NCI-H524 (cell line): ENCODE measurements at places on chromosomes 12 and 14.

DNA sequence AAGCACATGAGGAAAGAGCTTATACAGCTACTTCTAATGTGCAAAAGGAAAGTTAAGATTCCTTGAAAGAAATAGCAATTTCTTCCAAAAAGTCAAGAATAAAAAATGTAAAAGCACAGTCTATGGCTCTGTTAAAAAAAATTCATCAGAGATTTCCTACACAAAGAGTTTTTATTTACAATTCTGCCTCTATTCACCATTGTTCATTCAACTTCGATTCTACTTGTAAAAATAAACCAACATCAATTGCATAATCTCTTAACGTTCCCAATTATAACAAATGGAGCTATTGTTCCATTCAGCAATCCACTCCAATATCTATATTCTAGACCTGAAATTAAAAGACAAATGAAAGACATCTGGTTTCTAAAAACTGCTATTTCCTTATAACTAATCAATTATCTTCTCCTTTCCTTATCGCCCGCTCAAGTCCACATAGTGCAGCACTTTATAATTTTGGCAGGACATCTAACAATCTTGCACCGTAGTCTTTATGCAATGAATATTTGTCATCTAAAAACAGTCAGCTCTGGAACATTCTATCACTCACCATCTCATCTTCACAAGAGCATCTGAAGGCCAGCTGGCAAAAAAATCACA, 6.2 kb downstream of the EIF2S3B start:
- no peak for DNase-seq

DNA sequence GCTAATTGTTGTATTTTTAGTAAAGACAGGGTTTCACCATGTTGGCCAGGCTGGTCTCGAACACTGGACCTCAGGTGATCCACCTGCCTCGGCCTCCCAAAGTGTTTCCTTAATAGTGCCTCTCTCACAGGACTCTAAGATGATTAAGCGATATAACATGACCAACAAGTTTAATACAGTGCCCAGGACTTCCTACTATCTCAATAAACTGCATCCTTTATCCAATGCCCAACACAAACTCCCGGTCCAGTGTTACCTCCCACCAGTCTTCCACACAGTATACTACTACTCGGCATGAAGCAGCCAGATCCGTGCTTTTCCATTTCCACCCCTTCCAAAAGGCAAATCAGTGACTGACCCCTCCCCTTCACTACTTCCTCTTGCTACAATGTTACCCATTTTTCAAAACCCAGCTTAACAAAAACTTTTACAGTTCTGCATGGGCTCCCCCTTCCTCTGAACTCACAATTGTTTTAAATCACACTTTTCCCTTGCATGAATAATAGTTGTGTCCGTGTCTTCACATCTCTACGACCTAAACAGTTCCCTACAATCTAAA, 900 bp downstream of the NOP2 start:
- no peak for DNase-seq

DNA sequence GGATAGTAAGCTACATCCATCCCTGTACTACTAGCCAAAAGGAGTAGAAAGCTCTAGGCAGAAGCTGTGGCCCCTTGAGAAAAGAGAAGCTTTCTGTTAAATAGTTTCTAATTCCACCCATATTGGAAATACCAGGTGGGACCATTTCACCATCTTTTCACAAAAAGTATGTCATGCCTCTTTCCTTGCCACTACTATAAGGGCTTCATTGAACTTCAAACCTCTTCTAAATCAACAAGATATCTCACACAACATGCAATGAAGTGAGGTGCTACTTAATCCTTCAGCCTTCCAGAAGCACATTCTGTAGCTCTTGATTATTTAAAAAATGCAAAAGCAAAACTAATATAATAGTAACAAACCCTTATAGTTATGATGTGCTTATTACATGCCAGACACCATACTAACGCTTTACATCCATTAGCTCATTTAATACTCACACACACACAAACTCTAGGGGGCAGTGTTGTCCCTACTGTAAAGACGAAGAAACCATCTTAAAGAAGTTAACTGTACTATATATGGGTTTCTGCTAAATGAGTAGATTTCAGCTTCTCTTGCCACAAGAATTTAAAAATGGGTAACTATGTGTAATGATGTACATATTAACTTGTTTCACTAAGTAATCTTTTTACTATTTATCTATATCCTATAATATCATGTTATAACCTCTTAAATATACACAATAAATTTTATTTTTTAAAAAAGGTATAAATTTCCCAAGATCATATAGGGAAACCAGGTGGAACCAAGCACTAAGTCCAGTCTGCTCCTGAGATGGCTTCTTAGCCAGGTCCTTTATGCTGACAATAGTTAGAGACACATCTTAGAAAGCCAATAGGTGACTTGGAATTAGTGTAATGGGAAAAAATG, 124.4 kb downstream of the RPS29 start:
- DNase-seq: peak; percentile 86

DNA sequence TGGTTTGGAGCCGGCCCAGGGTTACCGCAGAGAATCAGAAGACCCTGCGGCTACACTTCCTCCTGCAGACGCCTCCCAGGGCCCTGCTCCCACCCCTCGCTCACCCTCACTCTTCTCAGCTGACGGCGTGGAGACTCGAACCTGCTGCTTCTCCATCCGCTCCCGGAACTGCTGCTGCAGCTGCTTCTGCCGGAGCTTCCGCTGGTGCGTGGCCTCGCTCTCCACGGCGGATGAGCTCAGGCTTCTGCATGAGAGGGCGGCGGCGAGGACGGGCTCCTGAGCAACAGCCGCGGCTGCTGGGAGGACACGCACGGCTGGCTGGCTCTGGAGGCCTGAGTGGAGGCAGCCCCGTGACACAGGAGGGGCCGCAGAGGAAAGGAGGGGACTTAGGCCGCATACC, 33.3 kb downstream of the RAD52 start:
- DNase-seq: no peak

DNA sequence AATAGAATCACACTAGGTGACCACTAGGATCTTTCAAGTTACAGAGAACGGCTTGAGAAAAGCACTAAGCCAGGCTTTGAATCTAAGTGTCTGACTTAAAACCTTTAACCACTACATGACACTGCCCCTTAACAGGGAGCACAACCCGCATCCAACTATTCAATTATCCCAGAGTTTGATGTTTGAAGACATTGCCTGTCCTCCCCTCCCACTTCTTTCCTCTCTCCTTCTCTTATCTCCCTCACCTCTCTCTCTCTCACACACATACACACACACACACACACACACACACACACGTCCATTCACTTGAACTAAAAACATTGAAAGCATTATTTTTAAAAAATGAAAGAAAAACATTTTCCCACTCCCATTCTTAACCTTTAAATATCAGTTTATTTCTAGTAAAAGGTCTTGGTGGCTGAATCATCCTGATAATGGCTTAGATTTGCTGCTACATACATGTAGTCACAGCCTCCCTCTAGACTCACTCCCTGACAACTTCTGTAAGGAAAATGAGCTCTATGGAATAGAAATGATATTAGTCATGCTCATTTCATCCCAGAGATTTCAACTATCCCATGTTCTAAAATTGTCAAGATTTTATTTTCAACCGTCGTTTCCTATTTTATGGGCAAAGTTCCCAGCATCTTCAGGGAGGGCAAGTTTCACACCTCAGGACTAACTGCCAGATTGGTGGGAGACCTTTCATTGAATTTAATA, 53.5 kb upstream of the RAP1B start:
- DNase-seq: no peak

DNA sequence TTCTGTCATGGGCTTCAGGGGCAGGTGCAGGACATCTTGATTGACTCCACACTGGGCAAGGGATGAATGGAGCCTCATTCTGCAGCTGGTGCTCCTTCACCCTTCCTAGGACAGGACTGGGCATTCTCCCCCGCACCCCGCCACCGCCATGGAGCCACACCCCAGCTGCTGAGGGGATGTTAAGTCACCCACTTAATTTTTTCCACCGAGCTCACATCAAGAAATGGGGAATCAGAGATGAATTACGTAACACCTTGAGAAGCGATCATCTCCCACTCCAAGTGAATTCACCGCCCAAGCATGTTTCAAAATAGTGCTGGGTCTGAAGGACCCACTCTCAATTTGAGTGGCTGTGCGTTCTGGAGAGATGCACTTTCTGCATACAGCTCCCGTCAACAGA, 94.2 kb downstream of the EML1 start:
- DNase-seq: no peak

DNA sequence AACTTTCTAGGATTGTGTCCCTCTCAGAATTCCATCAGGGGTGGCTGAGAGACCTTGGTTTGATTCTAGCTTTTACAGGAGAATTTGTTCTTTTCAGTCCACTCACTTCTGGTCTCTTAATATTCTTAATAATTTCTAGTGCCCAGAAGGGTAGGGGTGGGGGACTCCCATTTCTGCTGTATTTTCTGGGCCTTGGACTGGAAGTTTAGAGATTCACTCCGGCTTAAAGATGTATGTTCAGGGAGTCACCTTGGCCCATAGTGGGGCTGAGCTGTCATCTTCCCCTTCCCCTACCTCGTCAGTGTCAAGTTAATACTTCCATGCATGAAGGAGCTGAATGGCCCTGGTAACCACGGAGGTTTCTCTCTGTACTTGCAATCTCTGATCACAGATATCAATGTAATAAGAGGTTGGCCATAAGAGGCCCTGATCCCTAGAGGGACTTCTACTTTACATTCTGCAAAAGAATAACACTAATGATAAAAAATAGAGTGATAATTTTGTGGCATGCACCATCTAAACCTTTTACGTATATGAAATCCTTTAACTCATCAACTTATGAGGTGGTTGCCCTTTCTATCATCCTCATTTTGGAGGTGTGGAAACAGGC, 6.7 kb downstream of the KRT81 start:
- no peak for DNase-seq

DNA sequence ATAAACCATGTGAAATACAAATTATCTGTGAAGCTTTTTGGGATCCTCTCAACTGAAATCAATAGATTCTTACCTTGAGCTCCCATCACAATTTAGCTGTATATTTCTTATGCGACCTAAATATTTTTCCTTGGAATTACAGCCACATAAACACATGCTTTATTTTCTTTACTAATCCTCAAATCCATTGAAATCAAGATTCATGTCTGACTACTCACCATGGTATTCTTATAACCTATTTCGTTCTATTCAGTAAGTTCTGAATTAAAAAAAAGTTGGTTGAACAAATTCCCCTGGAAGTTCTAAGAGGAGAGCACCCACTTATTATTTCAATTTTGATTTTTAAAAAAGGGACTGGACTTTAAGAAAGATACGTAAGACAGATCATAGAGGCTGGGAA, 292.1 kb upstream of the ATP2B1 start:
- DNase-seq: no peak

- DNase-seq: no peak
Observed at GRCh38 chr12:66978802-66979201, 290.4 kb upstream of the CAND1 start.

GRCh38 chr12:22527999-22528398, 16.3 kb downstream of the C2CD5 start:
- no peak for DNase-seq

DNA sequence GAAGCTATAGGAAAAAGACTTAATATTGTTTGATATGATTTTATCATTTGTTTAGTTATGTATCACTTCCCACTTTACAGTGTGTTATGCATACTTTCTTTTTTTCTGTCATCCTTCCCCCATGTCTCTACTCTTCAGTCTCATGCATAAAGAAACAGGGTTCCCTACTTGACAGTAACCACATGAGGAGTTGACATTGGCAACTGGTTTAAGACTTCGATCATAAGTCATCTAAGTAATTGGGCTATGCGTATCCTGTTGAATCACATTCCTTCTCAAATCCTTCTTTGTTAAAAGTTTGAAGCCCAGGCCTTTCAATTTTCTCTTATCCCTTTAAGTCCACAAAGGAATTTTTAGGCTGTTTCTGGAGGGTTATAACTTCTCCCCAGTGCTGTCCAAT, 358.7 kb downstream of the RAD51B start:
- DNase-seq: no peak

- peak; percentile 80 for DNase-seq
Observed at GRCh38 chr14:52951681-52952554, 1.1 kb upstream of the FERMT2 start.

DNA sequence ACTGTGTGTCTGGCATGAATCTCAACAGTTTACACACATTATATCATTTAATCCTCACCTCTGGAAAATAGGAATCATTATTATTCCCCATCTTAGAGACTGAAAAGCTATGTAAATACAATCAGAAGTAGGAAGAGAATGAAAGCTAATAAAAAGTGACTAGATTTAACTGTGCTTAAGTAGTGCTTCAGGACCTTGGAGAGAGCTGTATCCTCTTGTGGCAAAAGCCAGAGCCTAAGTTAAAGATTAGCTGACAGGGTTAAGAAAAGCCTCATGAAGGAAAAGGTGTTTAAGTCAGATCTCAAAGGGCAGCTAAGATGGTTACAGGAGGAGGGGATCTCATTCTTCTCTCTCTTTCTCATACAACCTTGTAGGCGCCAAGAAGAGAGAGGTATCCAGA, 65.3 kb upstream of the TMEM233 start:
- no peak for DNase-seq

GRCh38 chr12:52038447-52038846, 12.8 kb upstream of the NR4A1 start:
- no peak for DNase-seq

DNA sequence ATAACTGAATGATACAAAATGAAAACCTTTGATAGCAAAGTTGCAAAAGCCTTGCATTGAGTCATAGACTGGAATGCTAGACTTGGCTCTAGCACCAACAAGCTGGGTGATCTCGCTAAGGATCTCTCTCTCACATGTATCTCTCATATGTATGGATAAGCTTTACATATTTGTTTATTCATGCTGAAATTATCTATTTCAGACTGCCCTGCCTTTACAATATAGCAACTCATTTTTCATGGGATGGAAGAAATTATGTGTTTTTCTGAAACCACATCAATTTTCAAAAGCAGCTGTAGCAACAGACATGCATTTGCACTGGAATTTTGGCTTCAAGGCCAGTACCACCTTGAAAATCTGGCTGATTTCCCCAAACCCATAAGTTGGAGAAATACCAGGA, 11.4 kb downstream of the RERG start:
- DNase-seq: no peak

GRCh38 chr12:27627123-27627852, 69.0 kb upstream of the REP15 start:
- no peak for DNase-seq

DNA sequence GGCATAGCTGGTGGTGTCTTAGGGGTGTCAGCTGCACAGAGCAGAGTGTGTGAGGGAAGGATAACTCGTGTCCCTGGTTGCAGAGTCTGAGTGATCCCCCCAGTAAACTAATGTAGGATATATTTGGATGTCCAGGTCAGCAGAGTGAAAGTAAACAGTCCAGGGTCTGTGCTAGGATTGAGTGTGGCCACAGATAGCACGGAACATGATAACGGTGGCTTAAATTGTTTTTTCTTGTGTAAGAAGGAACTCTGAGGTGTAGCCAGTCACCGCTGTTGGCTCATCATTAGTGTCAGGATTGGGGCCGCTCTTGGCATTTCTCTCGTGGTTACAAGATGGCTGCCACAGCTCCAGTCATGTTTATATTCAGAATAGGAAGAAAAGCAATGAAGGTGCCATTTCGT, 97.3 kb downstream of the DERA start:
- no peak for DNase-seq

GRCh38 chr14:74917646-74918081, 5.4 kb downstream of the RPS6KL1 start:
- no peak for DNase-seq

- no peak for DNase-seq
Observed at GRCh38 chr14:52154992-52155650, 86.3 kb upstream of the NID2 start.

- DNase-seq: no peak
Observed at GRCh38 chr14:98748966-98749365, 523.0 kb downstream of the BCL11B start.
